HepG2 (cell line): ENCODE measurements at places on chromosomes 3 and 15. TPM values are rescaled to one million over a fixed set of nuclear protein-coding genes. Genes with fewer than 3 reads are reported as not detected.

- DNase-seq = no peak
Measured at GRCh38 chr3:170502297-170502696, 83.6 kb downstream of the SLC7A14 start.

- DNase-seq = no peak
Measured at GRCh38 chr3:74282202-74282601, 332.3 kb downstream of the CNTN3 start.

DNA sequence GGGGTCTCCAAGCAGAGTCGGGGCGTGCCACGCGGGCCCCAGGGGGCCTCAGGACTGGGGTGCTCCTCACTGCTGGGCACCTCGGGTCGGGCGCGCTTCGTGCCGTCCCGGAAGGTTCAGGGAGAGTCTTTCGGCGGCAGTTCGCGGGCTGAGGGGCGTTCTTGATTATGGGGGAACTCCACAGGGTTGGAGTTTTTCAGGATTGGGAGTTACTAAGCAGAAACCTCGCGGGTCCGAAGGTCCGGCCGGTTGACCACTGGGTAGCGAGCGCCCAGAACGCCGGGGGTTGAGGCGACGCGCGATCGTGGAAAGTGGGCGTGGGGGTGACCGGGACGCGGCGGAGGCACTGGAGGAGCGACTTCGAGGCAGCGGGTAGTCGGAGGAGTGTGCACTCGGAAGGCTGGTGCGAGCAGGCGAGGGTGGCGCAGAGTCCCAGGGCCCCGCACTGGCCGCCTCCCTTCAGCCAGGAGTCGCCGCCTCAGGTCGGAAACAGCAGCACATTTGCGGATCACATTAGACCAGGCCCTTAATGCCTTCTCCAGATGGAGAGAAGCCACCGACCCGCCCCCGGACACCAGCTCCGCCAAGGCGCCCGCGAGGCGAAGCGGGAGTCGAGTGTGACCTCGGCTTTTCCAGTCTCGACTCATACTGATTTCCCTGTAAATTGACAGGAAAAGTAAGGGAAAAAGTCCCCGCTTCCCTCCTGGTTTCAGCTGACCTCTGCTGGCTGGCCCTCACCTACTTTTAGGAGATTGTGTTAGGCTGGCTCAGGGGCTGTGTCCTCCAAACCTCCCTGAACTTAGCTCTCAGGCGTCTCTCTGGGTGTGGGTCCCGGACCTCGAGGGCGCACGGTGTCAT is 685 bp downstream of the ADAMTSL3 start:
- no peak for DNase-seq

DNA sequence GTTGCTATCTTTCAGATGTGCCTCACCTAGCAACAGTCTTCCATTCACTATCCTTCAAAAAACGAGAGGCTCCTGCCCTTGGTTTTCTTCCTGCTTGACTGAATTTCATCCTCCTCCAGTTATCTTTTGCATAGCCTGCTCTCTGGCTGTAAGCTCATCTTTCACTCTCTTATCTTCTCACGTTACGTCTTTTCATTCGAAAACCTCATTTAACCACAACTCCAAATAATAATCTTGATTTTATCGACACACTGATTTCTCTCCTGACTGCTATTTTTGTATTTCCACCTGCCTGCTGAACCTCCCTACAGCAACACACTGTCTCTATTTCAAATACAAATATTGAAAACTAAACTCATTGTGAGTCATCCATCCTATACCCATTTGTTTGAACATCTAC is 230.7 kb upstream of the TMC3 start:
- DNase-seq = no peak

DNA sequence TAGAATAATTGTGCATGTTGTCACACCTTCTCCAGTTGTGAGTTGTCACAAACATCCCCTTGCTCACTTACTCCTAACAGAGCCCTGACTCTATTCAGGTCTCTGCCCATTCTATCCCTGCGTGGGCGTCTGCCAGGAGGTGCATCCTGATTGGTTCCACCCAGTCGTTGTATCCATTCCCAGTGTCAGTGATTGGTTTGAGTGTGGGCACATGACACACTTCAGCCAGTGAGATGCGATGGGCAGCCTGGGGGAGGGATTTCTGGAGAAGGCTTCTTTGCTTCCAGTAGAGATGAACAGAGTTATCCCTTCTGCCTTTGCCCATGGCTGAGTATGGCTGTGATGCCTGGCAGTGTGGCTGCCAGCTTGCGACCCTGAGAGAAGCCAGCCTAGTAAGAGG is 18.7 kb downstream of the PXYLP1 start:
- DNase-seq = no peak

DNA sequence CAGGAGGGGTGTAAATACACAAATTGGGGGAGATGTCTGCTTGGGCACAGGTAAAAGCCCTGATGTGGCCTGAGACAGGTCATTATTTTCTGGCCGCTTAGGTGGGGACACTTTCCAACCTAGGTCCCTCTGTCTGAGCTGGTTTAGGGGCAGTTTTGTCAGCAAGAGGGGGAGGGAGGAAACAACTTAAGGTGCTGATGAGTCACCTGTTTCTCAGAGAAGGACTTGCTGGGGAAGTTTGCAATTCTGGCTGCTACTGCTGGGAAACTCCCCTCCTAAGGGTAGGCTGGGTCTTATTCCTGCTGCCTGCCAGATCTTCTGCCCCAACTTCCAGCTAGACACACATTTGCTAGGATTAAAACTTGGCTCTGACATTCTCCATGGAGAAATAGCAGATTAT is 4.8 kb upstream of the RHOV start:
- DNase-seq = no peak

DNA sequence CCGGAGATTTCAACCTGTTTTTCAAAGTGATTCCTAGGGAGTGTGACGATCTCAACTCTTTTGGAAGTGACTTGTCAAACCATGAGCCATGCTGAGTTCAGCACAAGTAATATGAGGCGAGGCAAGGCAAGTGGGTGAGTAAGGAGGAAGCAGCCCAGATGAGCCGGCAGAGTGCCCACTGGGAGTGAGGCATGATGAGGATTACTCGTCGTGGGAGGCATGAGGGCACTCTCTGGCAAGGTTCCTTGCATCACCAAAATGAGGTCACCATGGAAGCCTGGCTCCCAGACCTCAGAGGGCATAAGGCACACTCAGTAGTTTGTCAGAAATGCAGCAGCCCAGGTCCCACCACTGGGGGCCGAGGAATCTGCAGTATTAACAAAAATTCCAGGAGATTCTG is 636.1 kb downstream of the MAGI1 start:
- no peak for DNase-seq

DNA sequence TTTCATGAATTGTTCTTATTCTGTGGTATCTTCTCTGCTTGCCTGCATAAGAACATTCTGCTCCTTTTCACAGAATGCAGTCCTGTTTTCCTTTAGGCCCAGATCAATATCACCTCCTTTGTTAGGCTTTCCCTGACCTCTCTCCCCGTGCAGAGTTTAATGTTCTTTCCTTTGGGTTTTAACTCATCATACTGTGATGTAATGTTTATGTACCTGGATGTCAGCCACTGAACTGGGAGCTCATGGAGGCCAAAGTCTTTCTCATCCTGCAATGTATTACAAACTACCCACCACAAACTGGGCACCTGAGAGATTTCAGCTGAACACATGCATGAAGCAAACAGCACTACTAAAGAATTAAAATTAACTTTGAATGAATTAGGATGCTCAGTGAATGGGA is 192.8 kb upstream of the RORA start:
- peak; percentile 2 for DNase-seq

DNA sequence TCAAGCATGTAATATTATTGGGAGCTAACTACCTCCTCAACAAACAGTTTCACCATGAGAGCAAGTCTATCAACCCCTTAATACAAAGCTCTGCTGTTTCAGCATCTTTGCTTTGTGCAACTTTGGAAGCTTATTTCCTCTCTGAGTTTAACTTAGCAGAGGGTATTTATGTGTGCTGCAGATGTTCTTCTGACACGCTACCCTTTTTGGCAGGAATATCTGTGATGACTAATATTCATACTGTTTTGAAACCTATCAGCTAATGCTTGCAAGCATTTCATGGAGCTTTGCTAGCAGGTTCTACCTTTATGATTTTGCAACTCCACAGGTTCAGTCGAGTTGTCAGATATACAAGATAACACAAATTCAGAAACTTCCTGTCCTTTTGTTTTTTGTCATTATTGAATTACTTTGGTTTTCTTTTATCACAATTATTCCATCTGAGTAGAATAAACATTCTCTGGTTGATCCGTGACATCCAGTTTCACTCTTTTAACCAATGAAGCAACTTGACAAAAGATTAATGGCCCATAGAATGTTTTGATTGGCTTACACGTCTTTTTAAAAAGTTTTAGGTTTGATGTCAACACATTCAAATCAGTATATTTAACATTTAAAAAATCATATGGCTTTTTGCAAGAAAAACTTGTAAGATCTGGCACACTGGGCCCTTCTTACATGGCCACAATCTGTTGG is 1.7 kb upstream of the SLC9A9 start:
- no peak for DNase-seq

DNA sequence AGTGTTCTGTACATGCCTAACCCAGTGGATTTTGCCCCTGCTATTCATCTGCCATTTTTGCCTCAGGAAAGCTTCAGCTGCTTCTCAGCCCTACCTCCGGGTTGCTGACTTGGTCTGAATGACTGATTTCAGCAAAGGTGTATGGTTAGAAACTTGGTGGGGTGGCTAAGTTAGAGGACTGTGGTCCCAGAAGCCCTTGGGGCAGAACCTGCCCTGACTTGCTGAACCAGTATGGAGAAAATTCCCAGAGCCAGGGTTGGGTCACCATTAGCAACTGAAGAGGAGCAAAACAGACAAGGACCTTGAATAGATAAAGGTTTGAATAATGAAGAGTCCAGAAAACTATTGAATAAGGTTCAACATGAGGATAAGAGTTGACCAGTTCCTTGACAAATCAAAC is 6.1 kb upstream of the WWTR1 start:
- no peak for DNase-seq

DNA sequence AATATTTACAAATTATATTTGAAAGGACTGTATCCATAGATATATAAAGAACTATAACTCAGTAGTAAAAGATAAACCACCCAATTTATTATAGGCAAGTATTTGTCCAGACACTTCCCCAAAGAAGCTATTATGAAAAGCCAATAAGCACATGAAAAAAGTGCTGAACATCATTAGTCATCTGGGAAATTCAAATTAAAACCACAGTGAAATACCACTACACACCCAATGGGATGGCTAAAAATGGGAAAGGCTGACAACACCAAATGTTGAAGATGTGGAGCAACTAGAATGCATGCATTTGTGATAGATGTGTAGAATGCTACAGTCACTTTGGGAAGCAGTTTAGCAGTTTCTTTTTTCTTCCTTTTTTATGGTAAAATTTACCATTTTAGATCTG is 147.0 kb downstream of the PDE8A start:
- DNase-seq = no peak

DNA sequence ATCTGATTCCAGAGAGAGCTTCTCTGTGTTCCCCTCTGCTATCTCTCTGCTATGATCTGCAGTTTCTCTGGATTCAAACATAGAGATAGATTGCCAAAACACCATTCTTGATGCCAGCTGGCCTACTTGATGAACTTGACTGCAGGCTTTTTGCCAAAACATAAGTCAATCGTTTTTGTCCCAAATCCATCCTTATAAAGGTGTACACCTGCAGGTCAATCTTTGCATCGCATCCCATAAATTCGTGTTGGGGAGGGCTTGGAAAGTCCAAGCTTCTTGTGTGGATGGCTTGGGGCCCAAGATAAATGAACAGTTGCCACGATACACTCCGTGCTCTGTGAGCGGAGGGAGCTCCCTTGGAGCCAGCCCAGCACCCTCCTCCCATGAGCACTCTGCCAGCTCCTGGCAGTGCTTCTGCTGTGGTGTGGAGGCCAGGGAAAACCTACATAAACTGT is 2.7 kb downstream of the CERS3 start:
- no peak for DNase-seq

DNA sequence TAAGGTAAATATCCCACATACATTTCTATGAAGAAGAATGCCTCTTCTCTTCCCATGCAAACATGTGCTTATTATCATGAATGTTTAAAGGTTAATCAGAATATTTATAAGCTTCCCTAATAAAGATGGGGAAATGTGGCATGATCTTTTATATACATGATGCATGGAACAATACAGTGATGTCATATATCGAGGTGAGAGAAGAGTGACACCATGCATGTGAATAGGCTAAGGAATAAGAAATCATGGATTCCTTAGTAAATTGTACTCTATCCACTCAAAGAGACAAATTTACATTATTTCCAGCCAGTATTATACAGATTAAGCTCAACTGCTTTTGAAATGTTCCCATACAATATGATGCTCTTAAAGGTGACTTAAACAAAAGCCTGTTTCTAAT is 1035.3 kb downstream of the ROBO1 start:
- DNase-seq = no peak

- no peak for DNase-seq
Measured at GRCh38 chr3:90018779-90019178, 911.4 kb downstream of the EPHA3 start.

- DNase-seq = no peak
Measured at GRCh38 chr3:63954182-63954581, 42.0 kb upstream of the SCAANT1 start.

DNA sequence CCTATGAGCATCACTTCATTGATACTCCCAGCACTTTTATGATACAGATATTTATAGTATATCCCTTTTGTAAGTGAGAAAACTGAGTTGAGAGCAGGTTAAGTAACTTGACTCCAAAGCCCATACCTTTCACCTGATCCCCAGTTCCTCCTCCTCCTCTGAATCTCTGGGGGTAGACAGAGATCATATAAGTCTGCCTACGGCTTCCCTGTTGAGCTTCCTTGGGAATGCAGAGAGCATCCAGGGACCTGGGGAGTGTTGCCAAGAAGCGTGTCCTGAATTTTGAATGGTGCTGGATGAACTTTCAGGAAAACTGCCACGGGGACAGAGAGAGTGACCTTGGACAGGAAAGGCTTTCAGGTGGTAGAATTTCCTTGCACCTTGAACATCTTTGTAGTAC is 268.5 kb downstream of the LRTM1 start:
- no peak for DNase-seq

GRCh38 chr15:65528461-65529060 is 1.7 kb upstream of the HACD3 start:
- no peak for DNase-seq

DNA sequence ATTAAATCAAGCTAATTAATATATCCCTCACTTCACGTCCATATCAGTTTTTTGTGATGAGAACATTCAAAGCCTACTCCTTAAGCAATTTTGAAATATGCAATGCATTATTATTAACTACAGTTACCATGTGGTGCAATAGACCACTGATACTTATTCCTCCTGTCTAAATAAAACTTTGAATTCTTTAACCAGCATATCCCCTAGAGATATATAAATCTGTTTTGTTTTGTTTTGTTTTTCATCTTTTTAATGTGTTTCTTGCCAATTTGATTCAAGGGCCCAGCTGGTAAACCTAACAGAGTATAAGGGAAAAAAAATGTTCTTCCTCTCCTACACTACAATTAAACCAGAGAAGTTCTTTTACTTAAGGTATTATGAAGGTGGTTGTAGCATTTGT is 524.2 kb downstream of the NAALADL2 start:
- DNase-seq = no peak

- peak; percentile 16 for DNase-seq
Measured at GRCh38 chr3:64238971-64239667, 13.9 kb upstream of the PRICKLE2 start.

GOLGA8S gene
- 0.02 TPM in 1 of 2 replicates, not detected in the other for total RNA-seq

PLSCR5 gene
- total RNA-seq = not detected in 2 replicates

CLRN1 gene
- not detected in 2 replicates for total RNA-seq

NANOGP8 gene
- 0.25 and 0.27 TPM in 2 replicates for total RNA-seq

ROBO1 gene
- 53.1 and 71.0 TPM in 2 replicates for total RNA-seq

SAXO2 gene
- total RNA-seq = 1.5 TPM in 1 of 2 replicates, not detected in the other
